SHP77 treated with DMSO at 0.1 percent for 48 hours (cell line): ENCODE measurements at places on chromosomes 11 and 22.
A peak's percentile ranks its signal among the peaks of the same experiment; 100 is the strongest.

- peak; percentile 58 for DNase-seq
These were observed 24.2 kb downstream of the TSKU start for GRCh38 chr11:76807206-76807875.

DNA sequence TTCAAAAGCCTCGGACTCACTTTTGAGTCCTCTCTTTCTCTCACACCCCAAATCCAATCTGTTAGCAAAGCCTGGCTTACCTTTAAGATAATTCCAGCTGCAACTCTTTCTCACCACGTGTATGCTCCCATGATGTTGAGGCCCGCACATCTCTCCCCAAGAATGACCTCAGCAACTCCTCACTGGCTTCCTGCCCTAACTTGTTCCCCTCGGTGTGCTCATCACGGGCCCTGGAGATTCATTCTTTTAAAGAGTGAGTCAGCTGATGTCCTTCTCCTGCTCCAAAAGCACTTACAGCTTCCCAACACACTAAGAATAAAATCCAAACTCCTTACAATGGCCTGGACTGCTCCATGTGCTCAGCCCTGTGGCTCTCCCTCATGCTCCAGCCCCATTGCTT, 1041.3 kb downstream of the OPCML start:
- DNase-seq = no peak

GRCh38 chr11:2570841-2571597, 126.2 kb downstream of the KCNQ1 start:
- DNase-seq = no peak

GRCh38 chr22:49425356-49425755, 402.3 kb downstream of the BRD1 start:
- DNase-seq = no peak

GRCh38 chr11:1782031-1782590, 18.4 kb upstream of the CTSD start:
- DNase-seq = no peak

DNA sequence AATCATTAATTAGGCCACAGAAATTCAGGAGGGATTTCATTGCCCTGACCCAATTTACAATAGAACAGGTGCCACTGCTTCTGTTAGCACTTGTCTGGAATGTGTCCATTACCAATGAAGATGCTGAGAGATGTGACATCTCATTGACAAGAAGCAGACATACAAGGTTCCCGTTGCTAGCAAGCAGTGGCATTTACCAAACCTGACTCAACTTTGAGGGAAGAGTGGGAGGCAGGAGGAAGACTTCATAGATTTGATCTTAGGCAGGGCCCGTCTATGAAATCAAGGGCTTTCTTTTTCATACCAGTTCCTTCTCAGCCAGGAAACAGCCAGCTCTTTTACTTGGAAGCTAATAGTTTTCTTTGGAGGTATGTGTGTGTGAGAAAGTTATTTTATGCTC, 280.2 kb downstream of the NELL1 start:
- DNase-seq = no peak

DNA sequence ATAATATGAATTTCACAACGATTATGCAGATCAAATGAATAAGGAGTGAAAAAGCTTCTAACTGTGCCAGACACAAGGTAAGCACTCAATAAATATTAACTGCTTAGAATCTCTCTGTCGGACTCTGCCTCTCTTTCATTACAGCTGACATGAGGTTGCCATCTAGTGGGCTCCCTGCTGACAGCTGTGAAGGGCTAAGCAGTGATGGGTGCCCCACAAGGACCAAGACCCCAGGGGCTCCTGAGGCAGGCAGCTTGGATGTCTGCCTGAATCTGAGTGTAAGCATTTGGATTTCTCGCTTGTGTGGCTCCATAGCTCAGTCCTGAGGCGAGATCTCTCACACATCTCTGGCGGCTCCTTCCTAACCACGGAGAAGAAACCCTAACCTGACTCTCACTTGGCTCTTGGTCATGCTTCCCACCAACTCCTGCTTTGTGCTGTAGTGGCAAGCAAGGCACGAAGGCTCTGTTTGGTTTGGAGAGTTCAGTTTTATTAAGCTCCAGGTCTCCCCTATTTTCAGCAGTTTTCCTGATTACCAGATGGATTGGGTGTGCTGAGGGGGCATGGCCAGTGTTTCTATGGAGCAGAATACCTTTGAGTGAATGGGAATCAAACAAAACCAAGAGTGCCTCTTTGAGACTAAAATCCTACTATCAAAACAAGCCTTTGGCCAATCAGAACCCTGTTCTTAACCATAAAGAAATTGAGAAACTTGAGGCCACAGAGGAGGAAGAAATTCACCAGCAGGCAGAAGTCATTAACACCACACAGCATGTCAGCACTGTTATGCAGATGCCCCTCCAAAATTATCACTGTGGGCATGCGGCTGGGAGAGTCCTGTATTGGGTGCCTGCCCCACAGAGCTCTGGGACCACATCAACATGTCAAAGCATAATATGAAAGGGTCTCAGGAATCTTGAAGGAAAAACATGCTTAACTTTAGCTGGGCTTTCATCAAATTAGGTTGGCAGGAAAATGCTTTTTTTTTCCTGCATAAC, 152.8 kb upstream of the NTM start:
- DNase-seq = no peak

- DNase-seq = no peak
These were observed 419.7 kb upstream of the CNTN5 start for GRCh38 chr11:98600786-98601773.

DNA sequence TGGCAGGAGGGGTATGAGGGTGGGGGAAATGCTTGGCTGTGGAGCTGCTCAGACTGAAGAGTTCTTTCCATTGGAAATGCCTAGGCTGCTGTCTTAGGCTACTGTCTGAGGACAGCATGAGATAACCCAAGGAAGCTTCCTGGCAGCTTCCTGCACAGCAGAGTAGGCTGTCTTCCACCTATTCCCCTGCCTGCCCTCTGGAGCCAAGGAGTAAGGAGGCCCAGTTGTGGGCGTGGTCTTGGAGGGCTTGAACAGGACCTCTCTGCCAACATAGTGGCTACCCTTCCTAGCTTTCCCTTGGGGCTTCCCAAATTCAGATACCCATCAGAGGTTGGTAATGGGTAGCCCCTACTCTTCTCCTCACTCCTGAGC, 25.9 kb downstream of the PHLDB1 start:
- DNase-seq = no peak

- no peak for DNase-seq
These were observed 6.0 kb downstream of the KREMEN1 start for GRCh38 chr22:29078869-29079207.

GRCh38 chr11:64996327-64996709, 453 bp downstream of the BATF2 start:
- no peak for DNase-seq

GRCh38 chr11:93623179-93623578, 38.3 kb upstream of the CEP295 start:
- no peak for DNase-seq

DNA sequence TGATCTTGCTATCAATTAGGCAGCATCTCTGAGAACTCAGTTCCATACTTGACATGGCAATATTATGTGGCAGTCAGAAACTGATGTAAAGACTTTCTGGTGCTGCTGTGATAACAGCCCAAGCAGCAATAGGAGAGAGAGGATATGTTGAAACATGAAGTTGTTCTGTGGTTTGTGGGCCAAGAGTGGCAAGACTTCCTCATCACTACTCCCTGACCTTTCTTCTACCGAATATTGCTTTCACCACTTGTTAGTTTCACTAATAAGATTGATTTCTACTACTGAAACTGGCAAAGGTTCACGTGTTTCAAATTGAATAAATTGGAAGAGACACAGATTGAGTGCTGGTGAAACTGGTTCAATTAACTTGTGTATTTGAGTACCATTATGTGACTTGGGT, 852.6 kb upstream of the RAG2 start:
- DNase-seq = no peak
